A673 (cell line): ENCODE measurements at places on chromosomes 7 and 10. TPM values are rescaled to one million over a fixed set of nuclear protein-coding genes. Genes with fewer than 3 reads are reported as not detected.

NXPH1 gene
- not detected in 2 replicates for total RNA-seq

CCDC172 gene
- not detected in 2 replicates for total RNA-seq

TRPV5 gene
- total RNA-seq = not detected in 2 replicates

- no peak for DNase-seq
- no peak overlapping the region for H3K27ac ChIP-seq
- no peak overlapping the region for H3K4me3 ChIP-seq
- no peaks in the 10 kb centered on the region for H3K36me3 ChIP-seq
- no peaks in the 10 kb centered on the region for H3K27me3 ChIP-seq
These were observed 58.0 kb upstream of the IKZF1 start for GRCh38 chr7:50246551-50246950.

- no peaks in the 10 kb centered on the region for H3K36me3 ChIP-seq
- H3K4me1 ChIP-seq = peaks cover 5% of the 10 kb centered on the region
- no peak overlapping the region for H3K27ac ChIP-seq
- DNase-seq = no peak
These were observed 50.8 kb downstream of the ALOX5 start for GRCh38 chr10:45424668-45425404.

DNA sequence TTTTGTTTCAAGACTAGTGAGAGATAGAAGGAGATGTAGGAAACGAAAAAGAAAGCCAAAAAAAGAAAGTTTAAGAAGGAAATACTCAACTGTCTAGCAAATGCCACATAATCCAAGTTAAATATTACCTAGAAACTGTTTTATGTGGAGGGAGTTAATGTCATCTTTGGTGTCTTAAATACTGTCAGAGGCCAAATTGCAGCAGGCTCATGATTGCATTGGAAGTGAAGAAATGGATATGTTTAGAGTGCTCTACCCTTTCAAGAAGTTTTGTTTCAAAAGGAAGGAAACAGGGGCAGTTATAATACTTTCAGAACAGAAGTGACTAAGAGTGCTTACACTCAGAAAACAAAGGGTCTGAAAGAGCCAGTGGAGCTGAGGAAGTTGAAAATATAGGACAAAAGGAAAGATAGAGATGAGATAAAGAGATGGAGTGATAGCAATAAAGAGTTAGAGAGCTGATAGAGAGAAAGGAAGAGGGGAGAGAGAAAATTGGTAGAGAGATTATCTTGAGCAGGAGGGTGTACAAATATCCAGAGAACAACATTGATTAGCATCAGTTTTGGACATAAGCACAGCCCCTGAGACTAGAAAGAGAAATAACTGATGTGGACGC, 28.0 kb upstream of the GNAI1 start:
- no peaks in the 10 kb centered on the region for H3K4me1 ChIP-seq
- H3K27ac ChIP-seq = no peak overlapping the region

- peak; percentile 30 for DNase-seq
- H3K27me3 ChIP-seq = no peaks in the 10 kb centered on the region
- no peaks in the 10 kb centered on the region for H3K36me3 ChIP-seq
- H3K4me3 ChIP-seq = no peak overlapping the region
- peaks cover 16% of the 10 kb centered on the region for H3K4me1 ChIP-seq
These were observed 109.9 kb downstream of the ZMIZ1 start for GRCh38 chr10:79178614-79179163.

DNA sequence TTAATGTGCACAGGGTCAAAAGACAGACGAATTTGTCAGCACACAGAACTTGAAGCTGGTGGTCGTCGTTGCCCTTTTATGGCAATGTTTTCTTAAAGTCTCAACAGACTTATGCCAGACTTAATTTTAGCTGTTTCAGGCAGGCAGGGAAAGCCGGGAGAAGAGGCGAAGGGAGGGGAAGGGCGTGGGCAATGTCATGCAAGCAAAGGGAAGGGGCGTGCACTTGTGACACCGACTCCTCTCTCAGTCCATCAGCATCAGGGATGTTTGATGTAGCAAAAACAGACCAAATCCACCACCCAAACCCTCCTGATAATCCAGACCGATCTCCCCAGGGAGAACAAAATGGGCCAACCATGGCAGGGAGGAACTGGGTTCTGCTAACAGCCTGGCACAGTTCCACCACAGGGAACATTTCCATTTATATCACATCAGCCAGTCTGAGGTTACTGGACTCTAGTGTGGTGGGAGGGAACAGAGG, 118.1 kb upstream of the RHEB start:
- H3K27me3 ChIP-seq = no peaks in the 10 kb centered on the region
- DNase-seq = no peak
- H3K27ac ChIP-seq = no peak overlapping the region
- H3K4me1 ChIP-seq = no peaks in the 10 kb centered on the region
- H3K4me3 ChIP-seq = no peak overlapping the region

- DNase-seq = peak; percentile 77
- H3K4me1 ChIP-seq = peaks cover 17% of the 10 kb centered on the region
- no peaks in the 10 kb centered on the region for H3K27me3 ChIP-seq
- peak overlapping the region; percentile 79 for H3K4me3 ChIP-seq
- H3K27ac ChIP-seq = peak overlapping the region; percentile 83
These were observed 856 bp downstream of the ARHGAP21 start for GRCh38 chr10:24722676-24723385.

GRCh38 chr10:37701781-37702493, 155.5 kb downstream of the ZNF248 start:
- no peak overlapping the region for H3K4me3 ChIP-seq
- H3K36me3 ChIP-seq = no peaks in the 10 kb centered on the region
- H3K4me1 ChIP-seq = no peaks in the 10 kb centered on the region
- DNase-seq = no peak
- H3K27ac ChIP-seq = no peak overlapping the region

DNA sequence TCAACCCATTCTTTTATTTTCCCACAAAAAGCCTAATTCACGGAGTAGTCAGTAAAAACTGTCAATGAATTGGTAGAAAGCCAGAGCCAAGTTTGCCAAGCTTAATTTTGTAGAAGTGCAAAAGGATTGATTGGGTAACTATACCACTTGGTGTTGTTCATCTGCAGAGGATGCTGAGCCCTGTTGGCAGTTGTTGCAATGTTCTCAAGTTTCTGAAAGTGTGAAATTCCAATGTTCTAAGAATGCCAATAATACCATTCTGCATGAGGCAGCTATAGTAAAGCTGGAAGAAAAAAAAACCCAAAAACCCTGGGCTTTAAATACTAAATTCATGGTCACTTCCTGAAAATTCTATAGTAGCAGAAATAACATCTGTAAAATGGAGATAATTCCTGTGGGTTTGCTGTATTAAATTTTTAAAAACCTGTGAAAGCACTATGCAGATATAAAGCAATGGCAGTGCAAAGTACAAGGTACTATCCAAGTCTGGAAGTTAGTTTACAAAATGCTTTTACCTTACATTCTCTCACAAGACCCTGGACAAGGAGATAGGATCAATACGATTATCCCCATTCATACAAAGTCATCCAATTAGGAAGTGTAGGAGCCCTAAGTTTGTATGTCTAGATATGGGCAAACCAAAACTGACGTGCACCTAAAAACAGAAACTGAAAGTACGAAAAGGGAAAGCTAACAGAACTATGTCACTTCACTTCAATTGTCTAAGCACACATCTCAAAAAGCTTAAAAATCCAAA, 6.0 kb upstream of the PON1 start:
- no peaks in the 10 kb centered on the region for H3K27me3 ChIP-seq
- H3K4me3 ChIP-seq = no peak overlapping the region
- peak; percentile 7 for DNase-seq
